ENCODE measurements at places on chromosomes 5 and 9. TPM values are rescaled to one million over a fixed set of nuclear protein-coding genes. Genes with fewer than 3 reads are reported as not detected.

- DNase-seq, result no peak
Measured at GRCh38 chr5:158599157-158599556, 500.6 kb downstream of the EBF1 start.

PRPF4 gene
- 46.4 TPM for polyA plus RNA-seq

GRCh38 chr9:95512709-95513095 lies 4.1 kb downstream of the PTCH1 start:
- DNase-seq, result no peak

DNA sequence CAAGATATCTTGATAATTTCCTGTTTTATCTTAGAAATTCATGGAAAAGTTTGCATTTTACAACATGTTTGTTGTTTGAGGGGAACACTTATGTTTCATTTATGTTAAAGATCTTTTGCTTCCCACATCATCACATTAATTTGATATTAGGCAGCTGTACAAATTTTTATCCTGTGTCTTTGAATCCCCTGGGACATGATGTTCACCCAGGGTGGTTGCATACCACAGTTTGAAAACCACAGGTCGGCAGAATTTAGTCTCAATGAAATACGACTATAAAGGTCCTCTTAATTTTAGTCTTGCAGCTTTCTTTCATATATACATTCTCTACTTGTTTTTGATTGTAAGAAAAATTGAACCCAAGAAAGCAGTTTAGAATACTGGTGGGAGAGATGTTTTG lies 3.7 kb downstream of the NAA35 start:
- no peak for DNase-seq

DNA sequence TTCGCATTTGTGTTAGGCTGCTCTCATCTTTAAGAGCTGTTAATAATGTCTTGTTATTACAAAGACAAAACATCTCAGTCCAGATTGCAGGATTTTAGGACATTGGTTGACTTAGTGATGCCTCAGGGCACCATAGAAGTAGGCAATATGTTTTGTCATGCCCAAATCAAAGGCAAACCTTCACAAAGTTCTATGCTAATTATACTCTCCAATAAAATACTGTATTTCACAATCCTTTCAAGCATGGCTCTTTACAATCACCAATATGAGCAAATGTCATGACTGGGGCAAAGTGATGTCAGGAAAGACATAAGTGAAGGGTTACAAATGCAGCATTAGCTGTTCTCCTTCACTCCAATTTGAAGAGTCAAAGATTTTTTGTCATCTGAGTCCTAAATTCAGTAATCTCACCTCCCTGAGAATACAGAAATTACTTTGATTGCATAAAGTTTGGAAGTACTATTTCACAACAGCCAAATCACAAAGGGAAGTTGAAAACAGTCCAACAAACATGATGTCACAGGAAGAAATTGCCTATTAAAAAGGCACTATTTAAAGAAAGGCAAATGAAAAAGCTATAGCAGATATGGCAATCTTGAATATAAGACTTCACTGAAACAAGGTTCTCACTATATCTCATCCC lies 303.2 kb downstream of the PRR16 start:
- DNase-seq, result no peak

NDST1 gene
- 36.2 TPM for polyA plus RNA-seq

DNA sequence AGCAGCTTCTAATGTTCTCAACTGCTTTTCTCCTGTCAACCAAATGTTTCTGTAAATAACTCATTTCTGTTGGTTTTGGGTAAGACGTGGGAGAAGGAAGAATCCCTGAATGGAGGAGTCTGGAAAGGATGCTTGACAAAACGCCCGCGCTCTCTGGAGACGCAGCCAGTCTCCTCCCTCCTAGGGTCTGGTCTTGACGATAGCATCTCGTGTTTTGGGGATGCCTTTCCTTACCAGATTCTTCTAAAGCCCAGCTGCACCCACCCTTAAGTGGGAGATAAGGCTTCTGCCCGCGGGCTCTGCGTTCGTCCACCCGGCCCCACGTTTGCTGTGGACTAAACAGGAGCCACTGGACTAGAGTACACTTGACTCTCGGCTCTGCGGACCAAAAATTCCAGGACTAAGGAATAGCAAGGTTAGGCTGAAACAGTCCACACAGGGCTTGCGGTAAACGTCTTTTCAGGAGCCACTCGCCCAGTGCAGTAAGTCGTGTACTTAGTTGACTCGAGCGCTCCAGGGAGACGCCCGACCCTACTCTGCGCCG lies 491 bp upstream of the CTSL start:
- no peak for DNase-seq

GRCh38 chr9:79471580-79472543 lies 99.9 kb upstream of the TLE4 start:
- no peak for DNase-seq

DNA sequence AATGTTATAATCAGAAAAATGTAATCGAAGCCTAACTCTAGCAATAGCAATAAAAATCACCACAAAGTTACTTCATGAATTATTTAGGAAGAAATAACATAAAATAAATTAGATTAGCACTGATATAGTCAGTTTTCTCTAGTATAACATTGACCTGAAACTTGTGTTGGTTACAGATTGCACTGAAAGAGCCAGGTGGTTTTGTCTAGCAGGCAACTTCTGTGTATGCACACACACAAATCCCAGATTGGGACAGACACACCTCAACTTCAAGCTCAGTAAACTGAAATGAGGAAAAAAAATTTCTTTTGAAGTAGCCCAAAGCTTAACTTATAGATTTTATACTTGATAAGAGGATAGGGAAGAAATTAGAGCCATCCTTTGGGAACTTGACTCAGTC lies 129.3 kb downstream of the EFNA5 start:
- DNase-seq, result no peak

INSL4 gene
- not detected for polyA plus RNA-seq

GRCh38 chr9:131804826-131805225 lies 65.0 kb upstream of the RAPGEF1 start:
- no peak for DNase-seq

MARCHF11 gene
- 0.12 TPM for polyA plus RNA-seq

GRCh38 chr9:36053971-36054370 lies 17.3 kb downstream of the RECK start:
- no peak for DNase-seq

- DNase-seq, result no peak
Measured at GRCh38 chr9:30845136-30845535, 1539.3 kb upstream of the ACO1 start.

- DNase-seq, result no peak
Measured at GRCh38 chr9:127185181-127185580, 62.7 kb upstream of the ANGPTL2 start.

- DNase-seq, result no peak
Measured at GRCh38 chr5:180207593-180207992, 1.4 kb downstream of the RASGEF1C start.

- no peak for DNase-seq
Measured at GRCh38 chr9:15295761-15296405, 11.1 kb downstream of the TTC39B start.

TMC1 gene
- polyA plus RNA-seq, result 0.24 TPM

DNA sequence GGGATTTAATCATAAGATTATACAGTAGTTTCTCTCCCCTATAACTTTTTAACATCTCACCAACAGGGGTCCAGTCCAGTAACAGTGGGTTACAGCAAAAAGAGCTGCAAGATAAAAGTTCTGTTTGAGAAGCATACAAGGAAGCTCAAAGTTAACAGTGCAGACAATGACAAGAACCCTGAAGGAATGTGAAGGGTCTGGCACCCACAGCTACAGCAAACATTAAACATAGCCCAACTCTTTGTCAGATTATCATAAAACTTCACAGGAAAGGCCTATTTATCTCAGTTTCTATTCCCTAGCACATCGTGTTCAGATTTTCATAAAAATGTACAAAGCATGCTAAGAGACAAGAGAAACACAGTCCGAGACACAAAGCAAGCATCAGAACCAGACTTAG lies 309.4 kb downstream of the DIRAS2 start:
- DNase-seq, result no peak

DNA sequence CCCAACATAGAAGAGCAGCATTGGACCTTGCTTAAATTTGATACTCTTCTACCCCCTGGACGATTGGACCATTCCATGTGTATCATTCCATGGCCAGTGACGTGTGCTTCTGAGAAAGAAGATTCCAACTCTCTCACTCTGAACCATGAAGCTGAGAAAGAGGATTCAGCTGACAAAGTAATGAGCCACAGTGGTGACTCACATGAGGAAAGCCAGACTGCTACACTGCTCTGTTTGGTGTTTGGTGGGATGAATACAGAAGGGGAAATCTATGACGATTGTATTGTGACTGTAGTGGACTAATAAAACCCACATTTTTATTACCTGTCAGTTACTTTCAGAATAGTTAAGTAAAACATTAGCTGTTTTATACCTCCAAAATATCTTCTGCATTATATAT lies 7.5 kb downstream of the HSPA5 start:
- DNase-seq, result peak; percentile 60

LYRM7 gene
- 3.3 TPM for polyA plus RNA-seq

IFNK gene
- polyA plus RNA-seq, result 32.7 TPM

DNA sequence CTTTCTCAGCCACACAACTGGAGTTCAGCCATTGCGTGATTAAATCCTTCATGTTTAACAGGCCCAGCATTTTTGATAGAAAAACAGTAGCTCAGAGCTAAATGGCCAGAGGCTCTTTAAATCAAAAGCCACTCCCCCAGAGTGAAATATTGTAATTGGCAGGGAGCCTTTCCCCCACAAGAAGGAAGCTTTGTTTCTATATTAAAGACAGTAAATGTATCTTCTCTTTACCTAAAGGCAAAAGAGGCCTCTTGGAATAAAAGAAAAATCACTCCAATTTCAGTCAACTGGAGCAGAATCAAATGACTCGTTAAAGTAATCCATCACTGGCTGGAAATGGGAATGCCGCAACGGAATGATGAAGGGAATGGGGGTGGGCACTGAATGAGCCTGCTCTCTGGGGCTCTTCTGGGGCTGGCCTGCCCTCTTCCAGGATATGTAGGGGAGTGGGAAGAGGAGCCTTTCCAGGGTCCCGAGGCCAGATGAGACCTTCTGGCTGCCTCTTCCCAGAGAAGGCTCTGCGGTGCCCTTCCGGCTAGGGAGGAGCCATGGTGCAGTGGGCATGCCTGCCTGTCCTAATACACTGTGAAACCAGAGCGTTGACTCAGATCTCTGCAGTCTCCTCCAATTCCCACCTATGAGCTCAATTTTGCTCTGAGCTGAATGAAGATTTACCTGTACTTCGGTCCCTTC lies 45.2 kb downstream of the ANKDD1B start:
- DNase-seq, result no peak

- DNase-seq, result no peak
Measured at GRCh38 chr5:143124593-143124992, 278.9 kb downstream of the NR3C1 start.

CDX1 gene
- not detected for polyA plus RNA-seq

GRCh38 chr5:1264211-1264610 lies 30.7 kb downstream of the TERT start:
- DNase-seq, result no peak

GRCh38 chr5:135034236-135034962 lies 371 bp upstream of the PITX1 start:
- no peak for DNase-seq

DNA sequence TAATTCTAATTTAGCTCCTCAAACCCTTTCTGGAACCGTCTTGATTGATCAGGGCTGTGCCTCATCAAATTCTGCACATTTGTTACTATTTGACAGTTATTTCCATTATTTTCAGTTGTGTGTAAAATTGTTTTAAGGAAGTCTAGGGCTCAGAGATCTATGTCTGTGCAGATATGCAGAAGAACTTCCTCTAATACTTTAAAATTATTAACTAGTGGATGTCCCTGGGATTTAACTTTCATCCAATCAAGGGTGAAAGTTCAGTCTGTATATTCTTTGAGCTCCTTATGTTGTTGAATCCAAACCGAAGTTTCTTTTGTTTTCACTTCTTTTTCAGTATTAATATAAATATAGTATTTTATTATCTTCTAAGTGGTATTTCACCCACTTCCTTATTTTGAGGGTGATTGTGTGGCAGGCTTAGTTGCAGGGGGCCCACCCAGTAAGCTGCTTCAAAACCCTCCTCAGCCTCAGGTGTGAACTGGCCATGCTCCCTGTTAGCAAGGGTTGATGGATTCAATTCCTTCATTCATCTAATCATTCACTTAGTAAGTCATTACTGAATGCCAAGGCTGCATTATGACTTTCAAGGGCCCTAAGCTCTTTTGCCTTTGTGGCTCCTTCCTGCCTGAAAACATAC lies 2.1 kb upstream of the CAMLG start:
- DNase-seq, result no peak

LECT2 gene
- not detected for polyA plus RNA-seq

DNA sequence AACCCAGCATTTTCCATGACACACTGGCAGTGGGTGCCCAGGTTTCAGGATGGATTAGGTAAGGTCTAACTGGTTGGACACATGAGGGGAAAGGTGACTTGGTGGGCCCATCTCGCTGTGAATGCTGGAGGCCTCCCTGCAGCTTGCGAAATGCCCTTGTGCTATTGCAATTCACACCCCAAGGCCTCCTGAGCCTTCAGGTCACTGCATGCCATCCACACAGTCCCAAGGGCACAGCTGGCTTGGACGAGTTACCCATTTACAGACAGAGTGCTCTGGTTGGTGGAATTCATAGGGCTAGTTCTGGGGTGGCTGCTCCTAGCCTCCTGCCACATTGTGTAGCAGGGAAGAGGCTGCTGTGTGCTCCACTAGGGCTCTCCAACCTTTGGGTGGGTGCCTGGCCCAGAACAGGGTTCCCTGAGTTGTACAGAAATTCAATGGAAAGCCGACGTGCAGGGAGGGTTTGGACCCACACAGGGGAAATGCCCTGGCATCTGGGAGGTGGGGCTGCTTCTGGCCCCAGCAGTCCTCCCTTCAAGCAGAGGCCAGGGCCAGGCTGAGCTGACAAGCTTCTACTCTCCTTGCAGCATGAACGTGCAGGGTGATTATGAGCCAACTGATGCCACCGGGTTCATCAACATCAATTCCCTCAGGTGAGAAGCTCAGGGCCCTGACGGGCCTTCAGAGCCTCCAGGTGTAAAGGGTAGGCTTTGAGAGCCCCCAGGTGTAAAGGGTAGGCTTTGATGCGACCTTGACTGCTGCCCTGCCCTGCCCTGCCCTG lies 54.3 kb downstream of the ASS1 start:
- DNase-seq, result no peak

SOWAHA gene
- polyA plus RNA-seq, result not detected

BRIX1 gene
- 27.3 TPM for polyA plus RNA-seq

- DNase-seq, result no peak
Measured at GRCh38 chr5:2113348-2114131, 230.8 kb upstream of the IRX4 start.

TAF11L9 gene
- polyA plus RNA-seq, result not detected

DNA sequence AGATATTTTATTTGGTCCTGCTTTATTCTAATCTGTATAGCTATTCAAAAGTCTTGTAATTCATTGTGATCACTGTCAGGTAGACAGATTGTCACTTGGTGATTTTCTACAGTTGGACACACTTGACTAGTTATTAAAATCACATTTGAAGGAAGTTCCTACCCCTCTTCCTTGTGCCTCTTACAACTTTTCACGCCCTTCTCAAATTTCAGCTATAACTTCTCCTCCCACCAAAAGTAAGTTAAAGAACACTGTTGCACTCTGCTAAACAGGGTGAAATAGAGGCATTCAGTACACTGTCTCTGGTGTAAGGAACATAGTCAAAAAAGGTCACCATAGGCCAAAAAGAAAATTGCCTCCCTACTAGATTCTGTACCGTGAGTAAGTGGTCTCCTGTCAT lies 142.1 kb upstream of the POU5F2 start:
- no peak for DNase-seq

DNA sequence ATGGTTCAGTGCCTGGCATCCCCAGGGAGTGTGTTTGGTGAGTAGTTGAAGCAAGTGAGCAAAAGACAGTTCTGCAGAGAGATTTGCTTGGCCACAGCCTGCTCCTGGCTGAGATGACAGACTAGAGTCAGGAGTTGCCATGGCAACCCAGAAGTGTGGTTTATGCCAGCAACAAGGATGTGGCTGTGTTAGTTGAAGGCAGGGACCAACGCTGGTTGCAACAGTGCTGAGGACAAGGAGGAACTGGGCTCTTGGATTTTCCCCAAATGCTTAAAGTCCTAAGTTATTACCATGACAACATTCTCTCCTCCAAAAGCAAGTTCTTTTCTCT lies 2.7 kb downstream of the NXNL2 start:
- no peak for DNase-seq
